T-helper 1 cell (primary cell): ENCODE measurements at places on chromosomes 11 and 22.

GRCh38 chr11:7204778-7205177 is 46.9 kb upstream of the SYT9 start:
- peak; percentile 3 for DNase-seq

GRCh38 chr22:48926136-48926535 is 901.5 kb downstream of the BRD1 start:
- DNase-seq = no peak

- no peak for DNase-seq
Observed at GRCh38 chr11:121864660-121865059, 251.4 kb downstream of the BLID start.

DNA sequence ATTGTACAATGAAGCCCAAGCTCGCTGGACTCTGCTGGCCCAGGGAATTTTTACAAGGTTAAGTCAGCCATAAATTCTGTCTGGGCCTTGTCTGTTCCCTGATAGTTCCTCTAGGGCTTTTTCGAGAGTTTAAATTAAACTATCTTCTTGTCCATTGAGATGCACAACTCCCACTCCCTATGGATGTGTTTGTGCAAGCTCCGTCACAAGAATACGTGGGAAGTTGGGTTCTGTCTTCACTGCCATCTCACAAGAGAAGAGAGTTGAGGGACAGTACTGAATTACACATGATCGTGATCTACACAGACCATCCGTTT is 153.6 kb upstream of the TTC12 start:
- DNase-seq = no peak

DNA sequence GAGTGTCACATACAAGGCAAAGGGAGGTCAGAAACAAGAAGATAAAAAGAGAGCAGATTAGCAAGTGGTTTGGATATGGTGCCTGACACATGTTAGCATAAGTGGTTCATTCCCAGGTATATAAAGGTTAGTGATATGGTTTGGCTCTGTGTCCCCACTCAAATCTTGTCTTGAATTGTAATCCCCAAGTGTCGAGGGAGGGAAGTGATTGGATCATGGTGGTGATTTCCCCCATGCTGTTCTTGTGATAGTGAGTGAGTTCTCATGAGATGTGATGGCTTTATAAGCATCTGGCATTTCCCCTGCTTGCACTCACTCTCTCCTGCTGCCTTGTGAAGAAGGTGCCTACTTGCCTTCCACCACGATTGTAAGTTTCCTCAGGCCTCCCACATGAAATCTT is 12.1 kb upstream of the DKK3 start:
- DNase-seq = no peak

DNA sequence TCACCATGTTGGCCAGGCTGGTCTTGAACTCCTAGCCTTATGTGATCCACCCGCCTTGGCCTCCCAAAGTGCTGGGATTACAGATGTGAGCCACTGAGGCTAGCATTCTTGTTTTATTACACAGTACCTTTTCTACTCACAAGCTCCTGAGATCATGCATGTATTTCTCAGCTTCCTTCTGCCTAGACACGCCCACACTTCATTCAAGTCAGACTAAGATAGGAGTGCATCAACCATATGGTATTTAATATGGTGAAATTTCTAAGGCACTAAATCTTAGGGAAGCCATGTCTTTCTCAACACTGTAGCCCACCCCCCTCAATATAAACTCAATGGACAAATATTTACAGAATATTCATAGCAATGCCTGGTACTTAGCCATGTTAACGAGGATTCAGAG is 62.1 kb downstream of the SLC25A17 start:
- DNase-seq = no peak

GRCh38 chr11:65911682-65912568 is 6.9 kb downstream of the C11orf68 start:
- DNase-seq = no peak
